ENCODE measurements at places on chromosomes 12 and 14.

DNA sequence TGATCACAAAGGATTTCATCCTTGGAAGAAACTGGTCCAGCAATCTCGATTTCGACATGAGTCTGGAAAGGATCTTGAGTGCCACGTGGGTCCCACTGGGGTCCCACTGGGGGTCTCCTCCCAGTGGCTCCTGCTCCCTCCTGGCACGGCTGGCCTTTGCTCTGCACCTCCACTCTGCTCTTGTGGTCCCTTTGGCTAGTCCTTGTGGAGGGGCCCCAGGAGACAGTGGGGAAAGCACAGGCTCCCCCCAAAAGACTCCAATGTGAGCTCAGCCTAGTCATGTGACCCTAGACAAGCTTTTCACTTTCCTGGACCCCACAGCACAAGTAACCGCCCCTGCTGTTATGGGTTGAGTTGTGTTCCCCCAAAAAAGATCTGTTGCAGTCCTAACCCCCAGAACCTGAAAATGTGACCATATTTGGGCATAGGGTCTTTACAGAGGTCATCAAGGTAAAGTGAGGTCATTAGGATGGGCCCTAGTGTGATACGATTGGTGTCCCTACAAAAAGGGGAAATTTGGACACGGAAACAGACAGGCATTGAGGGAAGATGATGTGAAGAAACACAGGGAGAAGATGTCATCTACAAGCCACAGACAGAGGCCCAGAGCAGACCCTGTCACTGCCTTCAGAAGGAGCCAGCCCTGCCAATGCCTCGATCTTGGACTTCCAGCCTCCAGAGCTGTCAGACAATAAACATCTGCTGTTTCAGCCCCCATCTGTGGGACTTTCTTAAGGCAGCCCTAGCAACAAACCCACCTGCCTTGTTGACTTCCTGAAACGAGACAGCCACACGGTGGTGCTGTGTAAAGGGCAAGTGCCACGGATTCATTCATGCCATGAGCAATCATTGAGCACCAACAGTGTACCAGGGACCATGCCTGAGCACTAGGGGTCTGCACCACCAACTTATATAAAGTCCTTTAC, 23.8 kb upstream of the PPP2R5C start:
- no peak for DNase-seq

GRCh38 chr12:4307593-4308333, 13.2 kb upstream of the TIGAR start:
- DNase-seq: peak; percentile 73

- DNase-seq: peak; percentile 7
Measured at GRCh38 chr14:63909984-63910383, 57.2 kb downstream of the SYNE2 start.

DNA sequence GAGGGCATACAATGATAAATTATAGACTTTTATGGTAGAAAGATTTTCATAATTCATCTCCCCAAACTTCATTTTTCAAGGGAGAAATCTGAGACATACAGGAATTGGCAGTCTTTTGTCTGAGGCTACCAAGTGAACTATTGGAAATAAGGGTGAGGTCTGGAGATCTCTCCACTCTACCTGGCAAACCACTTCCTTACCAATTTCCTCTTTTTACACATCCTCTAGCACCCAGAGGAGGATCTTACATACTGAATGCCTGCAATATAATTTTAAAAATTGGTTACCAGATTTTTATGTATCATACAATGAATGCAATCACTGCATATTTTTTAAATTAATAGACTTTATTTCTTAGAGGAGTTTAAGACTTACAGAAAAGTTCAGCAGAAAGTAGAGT, 6.6 kb downstream of the PDE6H start:
- no peak for DNase-seq

DNA sequence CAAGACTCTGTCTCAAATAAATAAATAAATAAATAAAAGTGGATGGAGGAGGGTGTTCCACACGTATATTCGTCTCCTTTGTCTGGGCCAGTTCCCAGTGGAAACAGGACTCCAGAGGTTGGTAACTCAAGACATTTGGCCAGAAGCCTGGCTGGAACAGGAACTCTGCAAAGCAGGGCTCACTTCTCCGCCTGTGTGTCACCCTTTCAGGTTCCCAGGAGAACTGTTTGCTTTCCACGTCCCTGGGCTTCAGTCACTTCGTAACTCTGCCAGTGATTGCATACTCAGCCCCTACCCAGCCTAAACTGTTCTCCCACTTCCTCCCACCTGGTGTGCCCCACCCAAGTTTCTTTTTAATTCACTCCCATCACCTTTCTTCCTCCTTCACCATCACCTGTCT, 7.0 kb upstream of the UBE2N start:
- no peak for DNase-seq

DNA sequence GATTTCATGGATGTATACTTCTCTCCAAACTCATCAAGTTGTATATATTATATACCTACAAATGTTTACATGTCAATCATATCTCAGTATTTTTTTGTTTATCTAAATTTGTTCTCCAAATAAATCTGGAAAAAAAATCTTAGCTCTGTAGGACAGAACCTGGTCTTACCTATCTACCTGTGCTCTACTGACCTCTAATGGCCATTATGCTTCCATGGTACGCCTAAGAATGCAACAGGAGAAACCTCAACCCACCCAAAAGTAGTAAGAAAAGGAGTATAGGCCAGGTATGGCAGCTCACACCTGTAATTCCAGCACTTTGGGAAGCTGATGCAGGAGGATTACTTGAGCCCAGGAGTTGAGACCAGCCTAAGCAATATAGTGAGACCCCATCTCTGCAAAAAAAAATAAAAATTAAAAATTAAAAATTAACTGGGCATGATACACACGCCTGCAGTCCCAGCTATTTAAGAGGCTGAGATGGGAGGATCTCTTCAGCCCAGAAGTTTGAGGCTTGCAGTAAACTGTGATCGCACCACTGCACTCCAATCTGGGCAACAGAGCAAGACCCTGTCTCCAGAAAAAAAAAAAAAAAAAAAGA, 8.7 kb downstream of the OR11H4 start:
- DNase-seq: no peak

DNA sequence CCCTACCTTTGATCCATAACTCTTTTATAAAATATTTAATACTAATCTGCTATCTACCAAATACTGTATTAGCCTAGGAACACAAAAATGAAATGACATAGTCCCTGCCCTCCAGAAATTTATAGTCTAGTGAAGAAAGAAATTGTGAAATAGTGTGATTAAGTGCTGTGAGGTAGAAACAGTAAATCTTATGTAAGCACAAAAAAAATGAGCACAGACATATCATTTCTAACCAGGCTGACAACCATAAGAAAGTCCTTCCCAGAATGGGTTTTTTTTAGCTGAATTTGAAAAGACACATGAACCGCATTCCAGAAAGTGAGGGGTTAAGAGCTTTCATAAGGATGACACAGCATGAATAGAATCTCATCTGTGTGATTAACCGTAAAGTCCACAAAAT, 145.9 kb downstream of the SOX5 start:
- no peak for DNase-seq

GRCh38 chr12:124734224-124734788, 129.4 kb downstream of the SCARB1 start:
- DNase-seq: no peak

DNA sequence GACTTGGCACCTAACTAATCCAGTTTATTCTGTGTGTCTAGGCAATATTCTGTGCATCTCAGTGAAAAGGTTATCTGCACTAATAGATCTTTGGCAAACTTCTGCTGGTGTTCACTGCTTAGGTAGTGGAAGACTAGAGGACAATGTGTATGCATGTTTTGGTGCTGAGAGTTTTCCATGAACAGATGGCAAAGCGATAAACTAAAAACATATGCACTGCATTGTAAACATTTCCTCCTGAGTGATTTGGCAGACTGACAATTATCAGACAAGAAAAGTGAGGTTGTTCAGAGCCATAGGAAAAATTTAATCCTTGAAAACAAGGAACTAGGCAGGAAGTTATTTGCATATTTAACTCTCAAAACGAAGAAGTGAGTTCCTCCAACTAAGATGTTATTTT, 400.4 kb downstream of the ATP23 start:
- peak; percentile 60 for DNase-seq

DNA sequence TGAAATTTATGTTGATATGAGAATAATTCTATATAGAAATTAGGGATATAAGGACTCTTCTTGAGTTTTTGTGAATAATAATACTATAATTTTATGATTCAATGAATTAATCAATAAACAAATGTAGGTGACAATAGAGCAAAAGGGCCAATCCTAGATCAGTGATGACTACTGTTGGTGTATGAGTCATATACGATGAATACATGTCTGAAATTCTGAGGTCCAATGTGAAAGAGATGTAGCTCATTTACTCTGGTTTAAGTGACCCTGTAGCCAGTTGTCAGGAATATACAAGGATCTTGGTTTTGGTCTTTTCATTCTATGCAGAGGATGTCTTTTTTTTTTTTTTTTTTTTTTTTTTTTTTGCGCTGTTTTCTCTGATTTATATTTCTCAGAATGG, 72.1 kb upstream of the RTL1 start:
- peak; percentile 35 for DNase-seq

DNA sequence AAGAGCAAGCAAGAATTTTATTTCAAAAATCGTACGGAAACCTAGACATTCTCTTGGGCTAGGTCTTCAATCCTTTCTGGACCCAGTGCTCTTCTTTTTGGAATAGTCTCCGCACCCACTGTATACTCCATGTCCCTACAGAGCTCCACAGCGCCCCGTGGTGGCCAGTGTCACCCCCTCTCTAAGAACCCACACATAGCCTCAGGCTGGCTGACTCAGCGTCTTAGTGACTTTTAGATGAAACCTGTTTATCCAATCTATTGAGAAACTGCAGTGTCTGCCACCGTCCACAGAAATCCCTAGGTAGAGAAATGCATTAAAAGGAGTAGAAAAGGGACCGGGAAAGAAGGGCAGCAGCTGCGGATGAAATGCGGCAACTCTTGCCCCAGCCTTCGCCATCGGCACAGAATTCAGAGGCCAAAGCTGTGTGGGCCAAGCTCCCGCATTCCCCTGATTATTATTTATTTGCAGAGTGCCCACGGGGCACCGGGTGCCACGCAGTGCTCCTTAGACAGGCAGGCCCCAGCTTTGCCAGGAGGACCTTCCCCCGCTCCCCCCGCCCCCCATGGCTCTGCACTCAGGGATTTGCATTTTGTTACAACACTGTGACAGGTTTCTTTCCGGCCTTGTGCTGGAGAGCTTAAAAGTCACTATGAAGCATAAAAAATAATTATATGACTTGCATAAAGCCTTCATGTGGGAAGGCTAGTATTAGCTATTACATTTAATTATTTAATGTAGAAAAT, 170.1 kb upstream of the FKBP4 start:
- peak; percentile 72 for DNase-seq

DNA sequence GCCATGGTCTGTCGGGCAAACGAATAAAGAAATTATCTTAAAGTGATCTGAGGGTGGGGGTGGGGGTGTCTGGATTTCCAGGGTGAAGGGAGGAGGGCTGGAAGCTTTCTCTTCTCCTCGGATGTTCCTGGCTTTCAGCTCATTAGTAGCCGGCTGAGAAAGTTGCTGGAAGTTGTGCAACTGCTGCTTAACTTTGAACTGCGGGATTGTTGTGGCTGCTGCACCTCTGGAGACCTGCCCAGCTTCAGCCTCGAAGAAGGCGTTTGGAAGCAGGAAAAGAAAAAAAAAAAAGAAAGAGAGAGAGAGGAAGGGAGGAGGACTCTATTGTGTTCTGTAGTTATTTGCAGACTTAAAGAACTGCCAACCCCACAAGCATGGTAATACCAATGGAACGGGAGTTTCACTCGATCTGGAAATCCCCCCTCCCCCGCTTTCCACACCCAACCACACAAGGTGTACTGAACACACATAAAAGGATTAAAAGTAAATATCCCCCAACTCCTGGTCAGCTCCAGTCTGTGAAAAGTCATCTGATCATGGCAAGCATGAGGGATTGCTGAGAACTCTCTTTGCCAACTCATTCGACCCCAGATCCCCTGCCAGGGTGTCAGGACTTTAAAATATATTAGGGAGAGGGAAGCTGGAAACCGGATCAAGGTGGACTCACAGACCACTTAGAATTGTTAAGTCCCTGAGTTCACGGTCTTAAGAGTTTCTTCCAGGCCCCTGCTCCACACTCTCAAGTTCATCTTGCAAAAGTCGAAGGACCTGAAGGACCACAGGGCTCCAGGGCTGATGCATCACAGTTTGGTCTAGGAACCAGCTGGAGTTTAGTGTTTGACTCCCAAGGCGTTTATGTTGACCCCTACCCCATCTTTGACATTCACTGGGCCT, at the start of gene RASSF9:
Gene RASSF9 (minus strand): TSS at position 213 of the 894 bp plus-strand sequence. CDS start 208 bp downstream, at position 5.
- DNase-seq: peak; percentile 30

- no peak for DNase-seq
Measured at GRCh38 chr12:17215759-17216570, 610.0 kb upstream of the LMO3 start.

GRCh38 chr14:71883094-71883493, 49.1 kb upstream of the RGS6 start:
- no peak for DNase-seq

DNA sequence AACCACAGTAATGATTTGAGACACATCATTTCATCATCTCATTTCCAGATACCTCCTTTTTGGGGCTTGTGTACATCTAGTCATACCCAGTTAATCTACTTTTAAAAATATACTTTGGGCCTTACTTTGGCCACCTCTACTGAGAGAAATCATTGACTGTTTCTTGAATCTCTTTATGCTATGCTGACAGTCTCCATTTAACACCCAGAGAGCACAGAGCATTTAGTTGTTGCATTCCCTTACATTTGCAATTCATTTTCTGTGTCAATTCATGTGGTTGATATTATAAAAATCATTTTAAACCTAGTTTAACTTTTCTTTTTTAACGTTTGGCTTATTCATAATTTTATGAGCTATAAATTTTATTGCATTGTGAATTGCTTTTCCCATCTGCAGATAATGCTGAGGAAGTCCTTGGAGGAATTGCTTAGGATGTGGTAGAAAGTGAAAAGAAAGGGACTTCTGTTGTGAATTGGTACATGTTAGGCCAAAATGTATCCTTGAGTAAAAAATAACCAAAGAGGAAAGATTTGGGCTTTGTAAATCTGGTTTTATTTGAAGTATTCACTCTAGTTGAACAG, 17.0 kb upstream of the SLC15A5 start:
- no peak for DNase-seq

DNA sequence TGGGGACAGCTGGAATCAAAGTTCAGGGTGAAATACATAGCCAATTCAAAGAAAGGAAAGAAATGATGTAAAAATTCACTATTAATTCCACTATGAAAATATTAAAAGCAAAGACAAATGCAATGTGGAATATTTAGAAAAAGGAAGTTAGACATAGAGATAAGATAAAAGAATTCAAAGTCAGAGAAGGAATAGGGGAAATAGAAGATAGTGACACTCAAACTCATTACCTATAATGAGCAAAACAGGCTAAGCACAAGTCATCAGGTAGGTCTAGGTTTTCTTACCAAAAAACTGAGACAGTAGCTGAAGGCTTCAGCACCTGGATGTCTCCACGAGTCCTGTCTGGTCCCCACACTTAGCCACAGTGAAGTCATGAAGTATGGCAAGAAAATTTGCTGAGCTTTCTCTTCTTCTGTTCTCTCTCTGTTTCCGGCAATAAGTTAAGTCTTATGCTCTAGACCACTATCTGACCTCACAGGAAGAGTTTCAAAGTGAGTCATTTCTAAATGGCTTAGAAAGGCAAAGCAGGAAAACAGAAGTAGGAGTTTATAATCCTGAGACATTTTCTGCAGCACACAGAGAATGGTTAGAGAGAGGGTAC, at the start of gene C3AR1:
Gene C3AR1 (minus strand): TSS at position 369 of the 604 bp plus-strand sequence. CDS start 6,174 bp downstream, outside the sequence.
- peak; percentile 73 for DNase-seq

GRCh38 chr12:81022531-81022930, 55.3 kb upstream of the ACSS3 start:
- no peak for DNase-seq
